GM23248 (cell line): ENCODE measurements at places on chromosomes 3 and 15.

DNA sequence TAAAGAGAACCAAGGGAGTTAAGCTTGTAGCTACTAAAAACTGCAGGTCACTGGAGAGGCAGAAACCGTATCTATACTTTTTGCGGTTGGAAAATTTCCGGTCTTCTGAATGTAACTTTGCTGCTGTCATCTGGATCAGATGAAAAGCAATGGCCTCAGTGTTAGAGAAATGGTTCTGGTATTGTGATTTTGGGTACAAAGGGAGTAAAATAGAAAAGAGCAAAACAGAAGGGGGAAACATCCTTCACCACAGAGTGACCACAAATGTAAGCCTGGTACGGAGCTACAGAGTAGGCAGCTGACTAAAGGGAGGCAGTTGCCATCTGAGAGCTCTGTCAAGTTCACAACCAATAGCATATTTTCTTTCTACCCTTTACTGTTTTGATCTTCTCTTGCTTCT lies 5.6 kb downstream of the CD96 start:
- no peaks in the 10 kb centered on the region; the same call in 1 of the 2 replicates for H3K27me3 ChIP-seq
- no peak overlapping the region for H3K4me3 ChIP-seq
- no peaks in the 10 kb centered on the region; the same call in 1 of the 2 replicates for H3K4me1 ChIP-seq
- DNase-seq, result no peak
- no peaks in the 10 kb centered on the region for H3K36me3 ChIP-seq

- no peak for DNase-seq
- peaks cover 22% of the 10 kb centered on the region for H3K4me1 ChIP-seq
- H3K36me3 ChIP-seq, result no peaks in the 10 kb centered on the region
- no peak overlapping the region for H3K27ac ChIP-seq
These were observed 60.7 kb upstream of the TLE3 start for GRCh38 chr15:70158309-70159000.

DNA sequence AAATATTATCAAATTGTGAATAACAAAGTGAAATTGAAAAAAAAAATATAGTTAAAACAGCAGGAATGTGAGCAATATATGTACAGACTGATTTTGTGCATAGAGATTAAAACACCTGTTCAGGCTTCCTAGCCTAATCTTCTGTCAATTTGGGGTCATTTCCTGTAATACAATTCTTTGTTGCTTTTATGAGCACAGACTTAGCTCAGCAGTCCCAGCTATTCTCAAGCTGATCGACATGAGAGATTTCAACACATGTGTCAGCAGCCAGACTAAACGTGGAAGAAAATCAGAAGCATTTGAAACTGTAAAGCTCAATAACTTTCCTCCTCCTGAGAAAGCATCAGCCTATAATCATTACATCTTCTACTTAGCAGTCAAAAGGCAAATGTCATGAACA lies 1.6 kb upstream of the FHIT start:
- no peaks in the 10 kb centered on the region for H3K4me1 ChIP-seq
- no peak overlapping the region for H3K4me3 ChIP-seq
- no peak for DNase-seq
- no peaks in the 10 kb centered on the region for H3K27me3 ChIP-seq
- H3K27ac ChIP-seq, result no peak overlapping the region

DNA sequence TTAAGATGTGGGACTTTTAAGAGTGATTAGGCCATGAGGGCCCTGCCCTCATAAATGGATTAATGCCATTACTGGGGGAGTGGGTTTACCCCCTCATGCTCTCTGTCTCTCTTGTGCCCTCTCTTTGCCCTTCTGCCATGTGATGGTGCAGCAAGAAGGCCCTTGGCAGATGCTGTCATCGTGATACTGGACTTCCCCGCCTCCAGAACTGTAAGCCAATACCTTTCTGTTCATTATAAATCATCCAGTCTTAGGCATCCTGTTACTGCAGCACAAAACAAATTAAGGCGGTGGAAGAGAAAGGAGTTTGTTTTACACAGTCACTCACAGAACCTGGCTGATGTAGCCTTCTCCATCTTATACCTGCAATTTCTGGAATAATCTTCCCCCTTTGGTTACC lies 360.3 kb upstream of the TBL1XR1 start:
- H3K27me3 ChIP-seq, result no peaks in the 10 kb centered on the region
- DNase-seq, result no peak
- H3K4me3 ChIP-seq, result no peak overlapping the region
- H3K27ac ChIP-seq, result no peak overlapping the region
- peaks cover 10% of the 10 kb centered on the region for H3K4me1 ChIP-seq
